Progenitor cell of endocrine pancreas (in vitro differentiated cells): ENCODE measurements at places on chromosomes 6 and 20.

- H3K27ac ChIP-seq, result peak overlapping the region; percentile 93
- no peak for DNase-seq
- H3K36me3 ChIP-seq, result peaks cover 6% of the 10 kb centered on the region
Measured at GRCh38 chr20:6123649-6124014, 802 bp upstream of the FERMT1 start.

- no peak overlapping the region for H3K4me3 ChIP-seq
- H3K36me3 ChIP-seq, result no peaks in the 10 kb centered on the region
- H3K4me1 ChIP-seq, result no peaks in the 10 kb centered on the region
- no peaks in the 10 kb centered on the region for H3K27me3 ChIP-seq
- H3K27ac ChIP-seq, result no peak overlapping the region
Measured at GRCh38 chr6:152026291-152026690, 218.8 kb downstream of the ESR1 start.

- H3K27me3 ChIP-seq, result no peaks in the 10 kb centered on the region
- H3K27ac ChIP-seq, result no peak overlapping the region
- peaks cover 2% of the 10 kb centered on the region for H3K4me1 ChIP-seq
- H3K36me3 ChIP-seq, result no peaks in the 10 kb centered on the region
- DNase-seq, result no peak
Measured at GRCh38 chr6:117947234-117947633, 40.2 kb downstream of the SLC35F1 start.

GRCh38 chr20:8854571-8854970, 214.3 kb upstream of the PLCB4 start:
- no peak for DNase-seq
- H3K27ac ChIP-seq, result no peak overlapping the region
- H3K4me1 ChIP-seq, result no peaks in the 10 kb centered on the region
- no peak overlapping the region for H3K4me3 ChIP-seq
- no peaks in the 10 kb centered on the region for H3K27me3 ChIP-seq

- H3K4me3 ChIP-seq, result no peak overlapping the region
- no peak for DNase-seq
- H3K36me3 ChIP-seq, result peaks cover 3% of the 10 kb centered on the region
- H3K27ac ChIP-seq, result peak overlapping the region; percentile 17
Measured at GRCh38 chr6:38114976-38115625, 295.6 kb downstream of the ZFAND3 start.

GRCh38 chr6:156865019-156865629, 87.9 kb downstream of the ARID1B start:
- peaks cover 14% of the 10 kb centered on the region for H3K4me1 ChIP-seq
- H3K36me3 ChIP-seq, result no peaks in the 10 kb centered on the region
- no peak overlapping the region for H3K27ac ChIP-seq
- H3K27me3 ChIP-seq, result no peaks in the 10 kb centered on the region
- DNase-seq, result no peak

GRCh38 chr6:158762787-158763433, 56.3 kb downstream of the EZR start:
- H3K4me1 ChIP-seq, result peaks cover 26% of the 10 kb centered on the region
- peak overlapping the region; percentile 78 for H3K27ac ChIP-seq
- H3K36me3 ChIP-seq, result peaks cover 21% of the 10 kb centered on the region
- no peak for DNase-seq

- peaks cover 4% of the 10 kb centered on the region for H3K4me1 ChIP-seq
- no peaks in the 10 kb centered on the region for H3K27me3 ChIP-seq
- no peak for DNase-seq
- no peak overlapping the region for H3K27ac ChIP-seq
Measured at GRCh38 chr6:47974106-47974505, 136.9 kb downstream of the PTCHD4 start.

- no peaks in the 10 kb centered on the region for H3K27me3 ChIP-seq
- H3K27ac ChIP-seq, result peak overlapping the region; percentile 89
- H3K4me1 ChIP-seq, result peaks cover 46% of the 10 kb centered on the region
Measured at GRCh38 chr20:19889011-19889953, 127.9 kb upstream of the NAA20 start.

- H3K4me1 ChIP-seq, result no peaks in the 10 kb centered on the region
- H3K36me3 ChIP-seq, result no peaks in the 10 kb centered on the region
Measured at GRCh38 chr20:23335521-23335920, 15.1 kb upstream of the NXT1 start.

DNA sequence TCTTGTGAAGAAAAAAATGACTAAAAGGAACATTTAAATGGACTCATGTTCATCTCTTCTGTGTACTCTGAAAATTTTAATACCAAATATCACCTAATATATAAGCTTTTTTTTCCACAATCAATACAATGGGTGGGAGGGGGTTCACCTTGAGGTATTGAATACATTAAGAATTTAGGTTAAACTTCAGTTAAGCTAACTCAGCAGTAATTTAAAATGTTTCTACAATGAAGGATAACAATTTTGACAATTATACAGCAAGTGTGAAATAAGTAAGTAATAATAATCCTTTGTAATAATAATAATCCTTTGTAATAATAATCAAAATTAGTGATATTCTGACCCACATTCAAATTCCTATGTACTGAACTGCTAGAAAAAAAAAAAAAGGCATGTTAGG, 136.0 kb downstream of the PRKN start:
- no peaks in the 10 kb centered on the region for H3K27me3 ChIP-seq
- no peak for DNase-seq
- H3K4me1 ChIP-seq, result no peaks in the 10 kb centered on the region

GRCh38 chr20:57791966-57792365, 82.2 kb upstream of the PMEPA1 start:
- DNase-seq, result no peak
- H3K4me1 ChIP-seq, result peaks cover 13% of the 10 kb centered on the region
- H3K4me3 ChIP-seq, result no peak overlapping the region
- no peaks in the 10 kb centered on the region for H3K36me3 ChIP-seq
- no peak overlapping the region for H3K27ac ChIP-seq
- peaks cover 9% of the 10 kb centered on the region for H3K27me3 ChIP-seq

DNA sequence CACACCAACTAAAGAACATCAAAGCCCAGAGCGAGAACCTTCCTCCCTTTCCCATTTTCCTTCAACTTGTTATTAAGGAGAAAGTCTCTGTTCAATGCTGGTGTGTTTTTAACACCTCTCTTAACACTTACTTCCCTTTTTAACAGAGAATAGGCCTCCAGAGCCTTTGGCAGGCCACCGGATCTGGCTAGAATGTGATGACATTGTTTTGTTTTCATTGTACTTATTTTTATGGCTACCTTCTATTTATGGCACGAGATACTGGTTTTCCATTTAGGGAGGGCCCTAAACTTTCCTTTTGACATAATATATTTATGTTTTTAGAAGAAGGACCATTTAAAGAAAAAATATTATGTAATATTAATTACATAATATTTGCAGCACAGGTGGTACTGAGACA, 21.6 kb downstream of the TCF15 start:
- H3K27ac ChIP-seq, result no peak overlapping the region
- peaks cover 21% of the 10 kb centered on the region for H3K27me3 ChIP-seq
- H3K4me3 ChIP-seq, result no peak overlapping the region
- H3K4me1 ChIP-seq, result no peaks in the 10 kb centered on the region

DNA sequence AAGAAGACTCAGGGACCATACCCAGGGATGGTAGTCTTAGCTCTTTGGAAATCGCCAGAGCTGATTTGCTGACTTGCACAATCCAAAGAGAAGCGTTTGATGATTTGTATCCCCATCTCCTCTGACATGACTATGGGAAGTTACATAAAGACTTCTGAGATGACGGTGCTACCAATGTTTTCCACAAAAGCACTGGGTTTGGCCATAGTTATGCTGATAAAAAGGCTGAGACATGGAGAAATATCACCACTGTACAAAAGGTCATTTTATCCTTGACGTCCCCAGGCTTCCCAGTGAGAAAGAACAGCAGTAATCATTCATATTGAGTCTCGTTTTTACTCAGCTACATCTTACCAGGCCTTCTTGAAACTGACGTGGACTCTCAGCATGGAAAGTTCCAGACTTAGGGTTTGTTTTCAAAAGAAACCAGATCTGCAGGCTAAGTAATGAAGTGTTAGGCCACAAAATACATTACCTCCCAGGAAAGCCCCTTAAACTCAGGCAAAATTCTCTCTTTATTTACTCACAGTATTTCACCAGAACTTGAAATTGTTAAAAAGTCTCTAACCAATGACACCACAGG, 370.3 kb upstream of the JARID2 start:
- peaks cover 4% of the 10 kb centered on the region for H3K27me3 ChIP-seq
- H3K4me3 ChIP-seq, result no peak overlapping the region
- peaks cover 2% of the 10 kb centered on the region for H3K4me1 ChIP-seq
- DNase-seq, result no peak

DNA sequence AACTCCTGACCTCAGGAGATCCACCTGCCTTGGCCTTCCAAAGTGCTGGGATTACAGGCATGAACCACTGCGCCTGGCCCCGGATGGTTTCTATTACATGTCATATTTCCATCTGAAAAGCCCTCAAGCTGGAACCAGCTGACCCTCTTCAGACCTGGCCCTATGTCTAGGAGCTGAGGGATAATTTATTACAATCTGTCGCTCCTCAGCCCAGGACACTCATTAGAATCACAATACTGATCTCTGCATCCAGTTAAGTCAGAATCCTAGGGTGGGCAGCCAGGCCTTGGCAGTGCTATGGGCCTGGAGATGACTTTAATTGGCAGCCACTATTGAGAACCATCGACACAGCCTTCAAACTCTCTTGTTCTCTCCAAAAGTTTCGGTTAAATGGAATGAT, 162.6 kb upstream of the SNX9 start:
- DNase-seq, result no peak
- H3K27ac ChIP-seq, result no peak overlapping the region
- H3K4me3 ChIP-seq, result no peak overlapping the region
- H3K27me3 ChIP-seq, result no peaks in the 10 kb centered on the region

DNA sequence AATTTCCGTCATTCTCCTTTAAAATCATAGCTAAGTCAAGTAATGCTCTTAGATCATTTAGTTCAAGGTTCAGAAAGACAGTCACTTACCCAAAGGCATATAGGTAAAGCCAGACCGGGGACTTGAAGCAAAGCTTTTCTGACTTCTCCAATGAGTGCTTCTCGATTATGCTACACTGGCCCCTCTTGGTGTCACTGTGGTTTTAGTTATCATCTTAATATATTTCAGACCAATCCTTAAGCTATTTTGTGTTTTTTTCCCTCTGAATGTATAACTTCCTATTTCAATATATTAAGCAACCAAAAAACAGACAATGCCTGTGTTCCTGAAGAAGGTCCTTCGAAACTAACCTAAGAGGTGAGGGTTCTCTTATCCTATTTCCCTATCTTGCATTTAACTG, 3.9 kb downstream of the PRDM1 start:
- no peaks in the 10 kb centered on the region for H3K36me3 ChIP-seq
- H3K4me3 ChIP-seq, result no peak overlapping the region
- H3K4me1 ChIP-seq, result peaks cover 21% of the 10 kb centered on the region
- DNase-seq, result no peak
- H3K27me3 ChIP-seq, result peaks cover 16% of the 10 kb centered on the region
- no peak overlapping the region for H3K27ac ChIP-seq

DNA sequence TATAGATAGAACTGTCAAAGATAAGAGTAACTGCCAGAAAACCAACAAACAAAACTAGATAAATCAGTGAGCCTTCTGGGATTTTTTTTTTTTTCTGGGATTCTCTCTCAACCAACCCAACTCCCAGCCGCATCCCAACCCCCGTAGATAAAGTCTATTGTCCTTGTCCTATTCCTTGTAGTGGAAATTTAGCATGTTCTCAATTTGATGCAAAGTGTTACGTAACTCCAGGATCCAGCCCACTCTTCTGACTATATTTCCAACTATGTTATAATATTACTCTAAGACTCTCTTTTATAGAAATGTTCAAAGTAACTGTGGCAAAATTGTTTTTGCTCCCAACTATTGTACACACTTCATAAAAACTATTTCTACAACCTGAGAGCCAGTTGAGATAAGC, 15.4 kb upstream of the CDYL start:
- H3K4me1 ChIP-seq, result no peaks in the 10 kb centered on the region
- no peaks in the 10 kb centered on the region for H3K36me3 ChIP-seq
- H3K27me3 ChIP-seq, result no peaks in the 10 kb centered on the region
- DNase-seq, result no peak
- H3K27ac ChIP-seq, result no peak overlapping the region
- no peak overlapping the region for H3K4me3 ChIP-seq

GRCh38 chr20:58518896-58519593, 3.8 kb upstream of the APCDD1L start:
- no peak overlapping the region for H3K27ac ChIP-seq
- no peak overlapping the region for H3K4me3 ChIP-seq
- DNase-seq, result no peak
- peaks cover 12% of the 10 kb centered on the region for H3K4me1 ChIP-seq
- H3K27me3 ChIP-seq, result peaks cover 61% of the 10 kb centered on the region

- H3K4me3 ChIP-seq, result no peak overlapping the region
- H3K4me1 ChIP-seq, result peaks cover 11% of the 10 kb centered on the region
- peaks cover 1% of the 10 kb centered on the region for H3K36me3 ChIP-seq
Measured at GRCh38 chr6:134323294-134323693, 5.4 kb upstream of the SGK1 start.

- no peak overlapping the region for H3K27ac ChIP-seq
- no peak overlapping the region for H3K4me3 ChIP-seq
- no peaks in the 10 kb centered on the region for H3K4me1 ChIP-seq
- DNase-seq, result no peak
- H3K27me3 ChIP-seq, result peaks cover 36% of the 10 kb centered on the region
- no peaks in the 10 kb centered on the region for H3K36me3 ChIP-seq
Measured at GRCh38 chr20:63335711-63336110, 25.4 kb downstream of the CHRNA4 start.

DNA sequence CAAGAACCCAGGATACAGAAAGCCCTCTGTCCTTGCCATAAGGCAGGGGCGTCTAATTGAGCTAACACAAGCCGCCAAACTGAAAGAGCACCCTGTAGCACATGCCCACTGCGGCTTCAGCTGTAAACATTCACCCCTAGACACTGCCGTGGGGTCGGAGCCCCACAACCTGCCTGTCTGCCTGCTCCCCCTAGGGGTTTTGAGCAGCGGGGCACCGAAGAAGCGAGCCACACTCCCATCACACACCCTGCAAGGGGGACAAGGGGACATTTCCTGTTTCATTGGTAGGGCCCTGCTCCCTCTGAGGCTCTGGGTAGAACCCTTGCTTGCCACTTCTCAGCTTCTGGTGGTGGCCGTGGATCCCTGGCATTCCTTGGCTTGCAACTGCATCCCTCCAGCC, 45.2 kb upstream of the BCLAF1 start:
- no peaks in the 10 kb centered on the region for H3K27me3 ChIP-seq
- H3K4me1 ChIP-seq, result peaks cover 4% of the 10 kb centered on the region
- no peak overlapping the region for H3K27ac ChIP-seq
- H3K36me3 ChIP-seq, result no peaks in the 10 kb centered on the region
- H3K4me3 ChIP-seq, result no peak overlapping the region
- no peak for DNase-seq

DNA sequence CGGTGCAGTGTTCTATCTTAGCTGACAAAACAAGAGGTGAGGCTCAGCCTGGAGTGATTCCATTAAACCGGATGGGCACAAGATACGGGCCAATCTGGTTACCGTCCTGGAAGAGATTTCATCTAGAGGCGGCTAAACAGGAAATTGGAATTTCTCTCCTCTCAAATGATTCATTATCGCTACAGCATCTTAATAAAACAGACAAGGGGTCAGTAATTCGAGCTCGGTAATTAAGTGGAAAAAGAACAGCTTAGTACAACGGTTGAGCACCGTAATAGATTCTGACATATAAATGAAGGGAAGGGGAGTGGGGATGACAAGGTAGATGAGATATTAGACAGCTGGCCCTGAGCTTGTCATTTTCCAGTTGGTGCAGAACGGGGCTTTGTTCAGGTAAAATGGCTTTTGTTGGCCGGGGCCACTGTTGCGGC, 137.2 kb downstream of the EDN3 start:
- no peak overlapping the region for H3K27ac ChIP-seq
- no peaks in the 10 kb centered on the region for H3K36me3 ChIP-seq
- H3K27me3 ChIP-seq, result peaks cover 20% of the 10 kb centered on the region
- no peak overlapping the region for H3K4me3 ChIP-seq
- DNase-seq, result no peak
